ENCODE measurements at places on chromosomes 2 and 18.

- peak; percentile 4 for DNase-seq
Measured at GRCh38 chr2:140454717-140455116, 1674.5 kb upstream of the NXPH2 start.

DNA sequence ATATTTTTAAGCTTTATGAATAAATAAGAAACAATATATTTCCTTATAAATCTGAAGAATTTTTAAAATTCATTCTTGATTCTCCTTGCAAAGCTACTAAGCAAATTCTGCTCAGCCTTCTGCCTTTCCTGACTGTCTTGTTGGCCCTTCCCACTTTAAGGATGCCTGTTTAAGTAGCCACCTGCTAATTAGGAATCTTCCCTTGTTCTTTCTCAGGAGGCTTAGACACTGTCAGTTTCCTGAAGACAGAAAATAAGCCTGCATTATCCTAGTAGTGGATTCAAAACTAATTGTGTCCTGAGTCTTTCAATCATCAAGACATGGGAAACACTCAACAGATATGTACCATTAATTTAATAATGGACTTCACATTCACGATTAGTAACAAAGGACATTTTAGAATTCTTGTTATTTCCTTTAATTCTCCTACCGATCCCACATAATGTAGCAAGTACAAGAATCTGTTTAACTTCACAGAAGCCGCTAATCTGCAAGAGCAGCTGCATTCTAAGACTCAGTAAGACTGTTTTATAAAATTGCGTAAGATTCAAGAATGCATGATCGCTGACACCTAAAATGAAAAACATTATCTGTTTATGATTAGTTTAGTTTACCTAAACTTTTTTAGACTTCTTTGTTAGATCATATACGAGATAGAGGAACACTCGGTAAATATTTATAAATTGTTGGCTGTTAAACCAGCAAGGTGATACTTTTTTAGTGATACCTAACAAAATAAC, 445.4 kb upstream of the DSEL start:
- no peak for DNase-seq

DNA sequence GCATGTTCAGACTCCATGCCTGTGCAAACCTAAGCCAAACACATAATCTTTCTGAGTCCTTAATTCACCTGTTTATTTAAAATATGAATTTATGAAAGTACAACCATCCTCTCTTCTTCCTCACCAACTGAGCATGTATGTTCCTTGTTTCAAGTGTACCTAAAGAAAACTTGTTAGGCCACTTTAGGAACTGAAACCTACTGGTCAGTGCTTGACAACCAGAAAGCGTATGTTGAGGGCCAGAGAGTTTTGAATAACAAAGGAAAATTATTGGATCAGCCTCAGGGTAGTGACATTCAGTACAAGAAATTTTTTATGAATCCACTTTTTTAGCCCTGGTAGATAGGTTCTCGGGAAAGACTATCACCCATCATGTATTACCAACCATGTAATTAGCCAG, 847.6 kb upstream of the CELF4 start:
- DNase-seq = no peak

GRCh38 chr2:187107001-187107400, 258.0 kb upstream of the ZSWIM2 start:
- DNase-seq = no peak

DNA sequence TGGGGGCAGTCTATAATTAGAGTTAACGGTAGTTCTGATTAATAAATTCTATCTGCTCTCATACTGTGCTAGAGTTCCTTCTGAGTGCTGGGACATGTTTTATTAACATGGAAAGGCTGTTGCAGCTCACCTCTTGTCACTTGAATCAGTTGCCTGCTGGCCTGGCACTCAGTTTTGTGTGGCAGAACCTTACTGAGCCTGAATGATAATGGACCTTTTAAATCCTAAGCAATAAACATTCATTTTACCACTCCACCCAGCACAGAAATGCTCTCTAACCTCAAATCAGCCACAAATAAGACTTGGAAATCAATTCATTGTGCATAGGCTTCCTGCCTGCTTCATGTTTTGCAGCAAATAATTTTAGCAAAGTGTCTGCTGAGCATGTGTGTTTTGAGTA, 115.0 kb upstream of the RBMS1 start:
- DNase-seq = no peak

DNA sequence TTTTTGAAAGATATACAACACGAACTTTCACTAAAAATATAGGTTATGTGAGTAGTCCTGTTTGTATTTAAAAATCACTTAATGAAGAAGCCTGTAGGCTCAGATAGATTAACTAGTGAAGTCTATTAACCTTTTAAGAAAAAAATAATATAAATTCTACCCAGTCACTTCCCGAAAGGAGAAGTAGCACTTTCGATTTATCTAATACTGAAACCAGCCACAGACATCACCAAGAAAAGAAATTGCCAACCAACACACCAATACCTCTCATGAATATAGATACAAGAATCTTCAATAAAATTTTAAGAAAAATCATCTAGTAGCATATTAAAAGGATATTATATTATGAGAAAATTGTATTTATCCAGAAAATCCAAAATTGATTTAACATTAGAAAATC, 160.5 kb downstream of the GALNT13 start:
- no peak for DNase-seq

- no peak for DNase-seq
Measured at GRCh38 chr2:6113786-6114185, 421.6 kb downstream of the SOX11 start.

- no peak for DNase-seq
Measured at GRCh38 chr18:69871363-69871762, 76.3 kb downstream of the CD226 start.

DNA sequence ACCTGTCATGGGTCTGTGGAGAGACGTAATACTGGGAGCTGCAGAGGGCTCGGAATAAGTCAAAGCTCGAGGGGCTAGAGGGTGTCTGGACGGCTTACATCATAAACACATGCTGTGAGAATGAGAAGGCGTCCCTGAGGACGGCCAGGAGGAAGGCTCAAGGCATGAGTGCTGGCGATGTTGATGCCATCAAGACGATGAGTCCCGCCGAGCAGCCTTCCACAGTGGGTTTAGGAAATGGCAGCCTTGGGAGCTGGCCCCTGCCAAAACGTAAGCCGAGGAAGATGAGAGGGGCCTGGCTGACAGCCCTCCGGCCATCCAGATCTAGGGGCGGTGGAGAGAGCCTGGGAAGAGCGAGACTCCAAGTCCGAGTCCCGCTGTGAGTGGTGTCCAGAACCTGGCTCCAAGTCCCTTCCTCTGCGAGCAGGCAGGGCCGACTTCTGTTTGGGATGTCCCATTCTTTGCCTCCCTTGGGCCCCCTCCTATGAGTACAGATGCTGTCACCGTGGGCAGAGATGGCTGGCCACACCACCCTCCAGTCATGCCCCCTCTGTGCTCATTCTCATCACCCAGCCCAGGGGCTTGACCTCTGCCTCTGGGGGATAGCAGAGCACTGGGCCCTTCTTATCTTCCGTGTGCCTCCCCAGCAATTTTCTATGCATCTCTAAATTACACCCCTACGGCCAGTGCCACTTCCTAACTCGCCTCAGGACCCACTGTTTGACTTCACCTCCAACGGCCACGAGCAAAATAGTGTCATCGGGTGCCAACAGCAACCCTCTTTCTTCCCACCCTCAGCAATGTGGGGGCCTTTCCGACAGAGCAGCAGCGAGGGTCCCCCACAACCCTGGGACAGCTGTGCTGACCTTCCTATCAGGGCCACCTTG, 175.7 kb downstream of the FAM210A start:
- DNase-seq = no peak

- DNase-seq = peak; percentile 91
Measured at GRCh38 chr2:178241844-178242551, 47.7 kb downstream of the OSBPL6 start.

DNA sequence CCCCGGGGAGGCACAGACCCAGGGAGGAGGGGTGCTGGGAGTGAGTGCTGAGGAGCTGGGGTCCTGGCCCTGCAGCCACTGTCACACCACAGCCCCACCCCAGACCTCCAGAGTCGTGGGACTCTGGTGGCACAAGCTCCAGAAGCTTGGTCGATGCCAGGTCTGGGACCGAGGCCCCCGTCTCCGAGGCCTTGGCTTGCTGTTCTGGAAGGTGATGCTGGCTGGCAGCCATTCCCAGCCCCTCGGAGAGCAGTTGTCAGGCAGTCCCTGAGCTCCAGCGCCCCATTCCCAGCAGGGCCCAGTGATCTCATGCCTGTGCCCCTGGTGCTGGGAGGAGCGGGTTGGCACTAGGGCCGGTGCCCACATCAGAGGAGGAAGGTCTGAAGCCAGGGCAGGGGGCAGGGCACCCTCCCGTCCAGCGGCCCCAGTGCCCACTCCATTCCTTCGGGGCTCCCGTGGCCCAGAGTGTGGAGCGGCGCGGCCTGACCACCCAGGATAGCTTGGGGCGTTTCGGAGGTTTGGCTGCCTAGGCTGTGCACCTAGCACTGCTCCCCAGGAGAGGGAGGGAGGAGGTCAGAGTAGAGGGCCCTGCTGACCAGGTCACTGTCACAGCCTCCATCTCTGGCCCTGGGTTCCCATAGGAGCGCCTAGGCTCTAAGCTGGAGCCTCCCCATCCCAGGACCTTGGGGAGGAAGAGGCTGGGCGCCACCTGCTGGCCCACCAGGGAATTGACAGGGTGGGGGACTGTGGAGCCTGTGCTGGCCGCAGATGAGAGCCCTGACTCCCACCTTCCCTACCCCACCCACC, 16.8 kb upstream of the ALPI start:
- peak; percentile 25 for DNase-seq

DNA sequence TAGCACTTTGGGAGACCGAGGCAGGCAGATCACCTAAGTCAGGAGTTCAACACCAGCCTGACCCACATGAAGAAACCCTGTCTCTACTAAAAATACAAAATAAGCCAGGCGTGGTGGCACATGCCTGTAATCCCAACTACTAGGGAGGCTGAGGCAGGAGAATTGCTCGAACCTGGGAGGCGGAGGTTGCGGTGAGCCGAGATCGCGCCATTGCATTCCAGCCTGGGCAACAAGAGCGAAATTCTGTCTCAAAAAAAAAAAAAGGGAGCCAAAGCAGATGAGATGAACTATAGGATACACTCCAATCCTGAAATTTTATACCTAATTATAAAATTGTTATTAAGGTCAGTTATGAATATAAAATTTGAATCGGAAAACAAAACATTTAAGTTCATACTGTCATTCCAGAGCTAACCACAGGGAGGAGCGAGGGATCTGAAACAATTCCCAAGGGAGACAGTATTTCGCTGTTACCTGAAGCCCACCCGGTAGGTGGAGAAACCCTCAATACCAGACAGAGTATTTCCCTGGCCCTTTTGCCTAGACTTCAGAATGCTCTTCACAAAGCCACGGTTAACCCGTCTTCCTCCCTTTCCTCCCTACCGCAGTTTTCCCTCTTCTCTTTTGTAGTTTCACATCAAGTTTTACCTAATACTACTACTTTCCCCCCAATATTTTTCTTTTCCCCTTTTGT, 1.4 kb downstream of the PPM1G start:
- peak; percentile 55 for DNase-seq

GRCh38 chr2:1484131-1484884, 71.0 kb downstream of the TPO start:
- no peak for DNase-seq

DNA sequence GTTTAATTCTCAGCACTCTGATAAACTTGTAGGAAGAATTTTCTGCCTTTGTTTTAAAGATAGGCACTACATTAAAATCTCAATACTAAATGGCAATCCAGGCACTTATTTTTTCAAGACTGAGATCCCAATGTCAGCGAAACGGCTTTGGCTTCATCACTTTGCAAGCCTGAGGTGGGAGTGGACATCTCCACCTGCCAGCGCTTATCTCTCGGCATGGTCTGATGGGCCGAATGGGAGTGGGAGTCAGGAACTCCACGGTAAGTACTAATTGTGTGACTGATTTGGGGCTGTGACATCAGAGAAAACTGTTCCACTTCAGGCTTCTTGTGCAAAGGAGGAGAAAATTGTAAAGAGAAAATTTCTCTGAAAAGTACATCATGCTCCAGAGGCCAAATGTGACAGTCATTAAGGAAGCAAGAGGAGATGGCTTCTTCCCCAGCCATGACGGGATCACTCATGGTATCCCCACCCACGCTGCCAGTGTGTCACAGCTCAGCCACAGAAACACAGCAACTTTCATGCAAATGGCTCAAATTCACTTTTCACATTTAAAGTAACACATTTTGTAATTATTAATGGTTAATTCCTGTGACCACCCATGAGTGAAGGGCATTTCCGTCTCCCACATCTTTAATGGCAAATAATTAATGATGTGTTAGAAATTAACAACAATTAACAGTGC, 385.5 kb upstream of the HNRNPA3 start:
- no peak for DNase-seq

DNA sequence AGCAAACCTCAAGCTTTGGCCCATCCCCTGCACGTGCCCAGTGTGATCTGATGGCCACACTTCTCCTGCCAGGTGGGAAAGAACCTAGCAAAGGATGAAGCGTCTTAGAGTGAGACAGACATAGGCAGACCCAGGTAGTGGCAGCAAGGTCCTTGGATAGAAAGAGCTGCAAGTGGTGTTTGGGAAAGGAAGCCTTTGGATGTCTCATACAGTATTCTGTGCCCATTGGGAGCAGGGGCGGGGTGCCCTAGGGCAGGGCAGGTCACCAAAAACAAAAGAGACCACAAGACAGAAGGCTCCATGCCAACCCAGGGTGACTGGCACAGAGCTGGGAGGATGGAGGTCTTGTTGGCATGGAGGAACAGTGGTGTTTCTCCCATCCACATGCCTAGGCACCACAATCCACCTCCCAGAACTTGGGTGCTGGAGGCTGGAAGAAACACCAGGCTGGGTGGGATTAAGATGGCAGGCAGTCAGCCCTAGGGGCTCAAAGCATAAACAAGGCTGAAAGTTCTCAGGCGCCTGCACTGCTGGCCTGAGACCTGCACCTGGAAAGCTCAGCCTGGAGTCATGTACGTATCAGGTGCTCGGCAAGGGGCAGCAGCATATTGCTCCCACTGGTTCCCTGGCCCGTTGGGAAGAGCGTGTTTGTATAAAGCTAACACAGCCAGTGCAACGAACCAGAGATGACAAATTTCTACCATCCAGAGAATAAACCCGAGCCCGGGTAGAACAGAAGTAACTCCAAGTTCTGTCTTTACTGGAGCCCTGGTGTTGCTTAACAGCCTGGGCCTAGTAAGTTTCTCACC, 52.9 kb downstream of the CRACDL start:
- no peak for DNase-seq

DNA sequence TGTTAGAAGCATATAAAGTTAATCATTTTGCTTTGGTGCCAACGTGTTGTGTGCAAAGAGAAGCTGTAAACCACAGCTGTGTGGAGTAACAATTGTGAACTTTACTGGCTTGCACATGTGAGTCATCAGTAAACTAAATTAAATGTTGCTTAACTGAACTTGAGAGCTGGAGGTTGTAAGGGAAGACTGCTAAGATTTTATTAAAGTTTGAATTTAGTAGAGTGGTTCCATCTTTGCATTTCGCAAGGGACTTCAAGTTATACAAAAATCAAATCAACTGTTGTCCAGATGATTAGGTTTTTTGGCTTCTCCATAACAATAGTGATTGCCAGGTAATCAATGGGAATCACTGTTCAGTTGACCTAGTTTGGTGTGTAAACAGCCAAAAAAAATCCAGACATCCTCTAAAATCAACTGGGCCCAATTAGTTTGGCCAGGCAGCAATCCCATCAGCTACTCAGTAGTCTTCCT, 247.4 kb downstream of the MYO3B start:
- DNase-seq = peak; percentile 42
